ENCODE measurements at places on chromosomes 11 and 22. TPM values are rescaled to one million over a fixed set of nuclear protein-coding genes. Genes with fewer than 3 reads are reported as not detected.

OR4D5 gene
- not detected for total RNA-seq

MMP13 gene
- 0.13 TPM for total RNA-seq

NXPE4 gene
- not detected for total RNA-seq

ZC3H12C gene
- total RNA-seq = 13.4 TPM

SYCE3 gene
- not detected for total RNA-seq

LRFN4 gene
- 14.1 TPM for total RNA-seq

Measured in LHCN-M2 (cell line).